ENCODE measurements at places on chromosomes 16 and 17.

DNA sequence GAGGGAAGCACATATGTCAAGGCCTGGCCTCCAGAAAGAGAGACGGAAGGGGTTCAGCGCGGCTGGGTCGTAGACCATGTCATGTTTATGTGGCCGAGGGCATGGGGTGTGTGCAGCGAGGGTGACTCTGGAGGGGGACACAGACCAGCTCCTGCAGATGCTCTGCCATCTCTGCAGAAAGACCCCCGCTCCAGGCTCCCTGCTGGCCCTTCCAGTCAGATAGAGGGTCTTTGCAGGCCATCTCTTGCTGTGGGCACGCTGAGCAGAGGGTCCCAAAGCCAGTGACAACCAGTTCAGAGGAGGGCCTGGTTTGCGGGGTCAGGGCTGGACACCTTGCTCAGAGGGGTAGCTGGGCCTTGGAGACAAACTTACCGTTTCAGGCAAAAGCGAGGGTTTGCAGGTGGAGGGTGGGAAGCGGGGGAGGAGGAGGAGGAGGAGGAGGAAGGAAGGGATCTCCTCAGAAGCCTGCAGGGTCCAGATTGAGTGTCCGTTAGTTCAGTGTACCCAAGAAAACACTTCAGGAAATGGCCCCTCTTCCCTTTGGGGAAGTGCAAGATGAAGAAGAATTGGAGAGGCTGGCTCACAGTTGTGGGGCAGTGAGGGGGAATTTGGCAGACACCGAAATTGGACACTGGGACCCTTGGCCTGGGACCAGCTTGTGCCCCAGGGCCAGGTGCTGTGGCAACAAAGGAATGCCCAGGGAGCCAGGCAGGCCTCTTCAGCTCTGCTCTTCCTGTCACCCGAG lies 102.8 kb downstream of the CMIP start:
- DNase-seq: no peak

DNA sequence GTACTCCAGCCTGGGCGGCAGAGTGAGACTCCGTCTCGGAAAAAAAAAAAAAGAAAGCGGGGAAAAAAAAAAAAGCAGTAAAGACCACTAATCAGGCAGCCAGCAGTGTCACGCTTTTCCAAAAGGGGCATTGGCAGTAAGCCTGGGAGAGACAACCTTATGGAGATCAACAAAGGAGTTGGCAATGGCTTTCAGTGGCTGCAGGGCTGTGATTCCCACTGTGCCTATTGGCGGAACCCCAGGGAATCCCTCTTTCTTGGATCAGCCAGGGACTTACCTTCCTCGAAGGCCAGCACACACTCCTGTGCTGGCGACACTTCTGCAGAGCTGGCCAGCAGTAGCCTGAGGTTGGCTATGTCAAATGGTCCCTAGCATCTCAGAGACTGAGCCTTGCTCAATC lies 43.2 kb upstream of the ZFHX3 start:
- DNase-seq: no peak

DNA sequence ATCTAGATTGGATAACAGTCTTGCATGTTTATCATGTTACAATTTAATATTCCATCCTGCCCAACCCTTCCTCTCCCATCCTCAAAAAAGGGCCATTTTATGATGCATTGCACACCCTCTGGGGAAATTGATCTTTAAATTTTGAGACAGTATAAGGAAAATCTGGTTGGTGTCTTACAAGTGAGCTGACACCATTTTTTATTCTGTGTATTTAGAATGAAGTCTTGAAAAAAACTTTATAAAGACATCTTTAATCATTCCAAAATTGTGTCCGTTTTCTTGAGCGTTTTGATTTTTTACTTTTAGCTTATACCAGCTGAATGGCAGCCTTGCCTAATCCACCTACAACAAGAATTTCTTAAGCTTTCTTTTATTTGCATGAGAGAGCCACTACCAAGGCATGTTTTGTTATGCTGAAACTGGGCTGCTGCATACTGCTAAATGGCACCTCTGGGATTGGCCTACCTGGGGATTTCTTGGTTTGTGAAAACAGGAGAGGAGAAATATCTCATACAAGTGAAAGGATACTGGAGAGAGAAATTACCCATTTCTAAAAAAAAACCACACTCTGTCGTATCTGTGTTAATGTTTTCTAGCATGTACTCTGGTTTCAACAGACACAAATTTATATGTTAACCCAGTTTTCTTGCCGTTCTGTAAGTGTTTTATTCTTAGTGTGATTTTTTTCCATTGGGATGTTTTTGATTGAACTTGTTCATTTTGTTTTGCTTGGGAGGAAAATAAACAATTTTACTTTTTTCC lies 52.2 kb downstream of the TUBD1 start:
- no peak for DNase-seq

DNA sequence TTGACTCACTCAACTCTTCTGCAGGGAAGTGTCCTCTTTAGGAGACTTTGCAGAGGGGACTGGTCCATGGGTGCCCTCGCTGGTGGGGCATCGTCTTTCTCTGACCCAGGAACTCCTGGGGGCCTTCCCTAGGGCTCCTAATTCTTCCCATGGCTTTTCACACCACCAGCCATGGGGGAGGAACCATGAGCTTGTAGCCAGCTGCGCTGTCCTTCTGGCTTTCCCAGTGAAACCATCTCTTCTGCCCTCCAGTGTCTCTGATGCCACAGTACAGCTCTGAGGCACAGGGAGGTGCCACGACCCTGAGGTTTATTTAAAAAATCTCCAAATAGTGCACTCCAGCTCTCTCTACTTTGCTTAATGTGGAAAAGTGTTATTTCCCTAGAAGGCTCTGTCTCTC lies 78.6 kb downstream of the SDR42E1 start:
- no peak for DNase-seq

DNA sequence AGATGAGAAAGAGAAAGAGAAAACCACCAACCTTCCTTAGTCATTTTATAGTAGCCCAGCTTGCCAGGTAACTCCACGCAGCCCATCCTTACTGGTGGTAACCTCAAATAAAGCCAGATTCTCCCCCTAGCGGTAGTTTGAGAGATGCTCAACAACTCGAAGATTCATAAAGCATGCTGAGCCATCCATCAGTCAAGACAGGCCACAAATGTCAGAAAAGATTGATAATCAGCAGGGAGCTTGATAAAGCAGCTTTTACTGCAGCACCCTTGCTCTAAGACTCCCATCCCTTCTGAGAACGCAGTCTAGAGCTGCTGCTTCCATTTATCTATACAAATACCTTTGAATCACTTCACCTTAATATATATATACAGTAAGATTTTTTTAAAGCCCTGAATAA lies 451.5 kb upstream of the HSBP1 start:
- DNase-seq: no peak

DNA sequence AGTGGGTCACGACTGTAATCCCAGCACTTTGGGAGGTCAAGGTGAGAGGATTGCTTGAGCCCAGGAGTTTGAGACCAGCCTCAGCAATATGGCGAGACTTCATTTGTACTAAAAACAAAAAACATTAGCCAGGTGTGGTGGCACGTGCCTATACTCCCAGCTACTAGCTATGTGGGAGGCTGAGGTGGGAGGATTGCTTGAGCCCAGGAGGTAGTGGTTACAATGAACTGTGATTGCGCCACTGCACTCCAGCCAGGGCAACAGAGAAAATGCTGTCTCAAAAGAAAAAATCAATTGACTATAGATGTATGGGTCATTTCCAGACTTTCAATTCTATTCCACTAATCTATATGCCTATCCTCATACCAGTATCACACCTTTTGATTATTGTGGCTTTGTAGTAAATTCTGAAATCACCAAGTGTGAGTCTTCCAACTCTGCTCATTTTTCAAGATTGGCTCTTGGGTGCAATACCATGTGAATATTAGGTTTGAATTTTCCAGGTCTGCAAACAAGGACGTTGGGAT lies 27.2 kb upstream of the CEP20 start:
- DNase-seq: no peak

- no peak for DNase-seq
Observed at GRCh38 chr16:2028620-2029220, 2.0 kb downstream of the NHERF2 start.

- no peak for DNase-seq
Observed at GRCh38 chr17:10266296-10266876, 68.0 kb upstream of the GAS7 start.

- no peak for DNase-seq
Observed at GRCh38 chr17:1673041-1673785, 11.5 kb downstream of the PRPF8 start.

- DNase-seq: no peak
Observed at GRCh38 chr17:69763503-69763902, 311.5 kb upstream of the KCNJ16 start.

DNA sequence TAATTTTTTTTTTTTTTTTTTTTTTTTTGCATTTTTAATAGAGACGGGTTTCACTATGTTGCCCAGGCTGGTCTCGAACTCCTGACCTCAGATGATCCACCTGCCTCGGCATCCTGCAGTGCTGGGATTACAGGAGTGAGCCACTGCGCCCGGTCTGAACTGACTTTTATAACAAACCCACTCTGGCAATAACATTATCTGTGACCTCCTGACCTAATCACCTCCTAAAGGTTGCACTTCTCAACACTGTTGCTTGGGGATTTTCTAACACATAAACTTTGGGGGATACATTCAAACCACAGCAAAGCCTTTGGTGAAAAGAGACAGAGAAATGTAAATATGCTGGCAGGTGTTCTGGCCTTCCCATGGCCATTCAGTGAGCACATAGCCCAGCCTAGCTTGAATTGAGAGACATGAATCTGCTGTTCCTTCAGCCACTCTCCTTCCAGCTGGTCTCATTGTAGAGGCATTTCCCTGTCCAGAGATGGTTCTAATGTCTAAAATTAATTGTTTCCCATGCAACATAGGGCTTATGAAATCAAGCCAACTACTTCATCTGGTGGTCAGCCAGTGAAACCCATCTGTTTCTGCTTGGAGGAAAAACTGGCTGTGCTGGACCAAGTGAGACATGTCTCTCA lies 28.3 kb downstream of the LYRM1 start:
- DNase-seq: no peak

DNA sequence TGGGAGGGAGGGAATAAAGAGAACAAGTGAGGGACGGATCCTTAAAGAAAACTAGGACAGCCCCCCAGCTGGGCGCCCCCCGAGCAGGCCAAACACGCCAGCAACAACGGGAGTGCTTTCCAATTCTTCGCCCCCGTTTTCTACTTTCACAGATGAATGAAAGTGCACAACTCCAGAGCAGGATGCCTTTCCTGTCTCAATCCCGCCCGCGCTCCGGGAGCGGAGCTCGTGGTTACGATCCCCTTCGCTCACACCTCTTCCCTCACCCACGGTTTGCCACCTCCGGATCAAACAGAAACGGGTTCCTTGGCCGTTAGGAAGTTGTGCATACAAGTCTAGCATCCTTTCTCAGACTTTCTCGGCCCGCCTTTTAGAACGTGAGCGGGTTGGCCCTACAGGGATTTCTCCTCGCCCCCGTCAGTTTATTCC lies 680 bp downstream of the SKA2 start:
- peak; percentile 28 for DNase-seq

DNA sequence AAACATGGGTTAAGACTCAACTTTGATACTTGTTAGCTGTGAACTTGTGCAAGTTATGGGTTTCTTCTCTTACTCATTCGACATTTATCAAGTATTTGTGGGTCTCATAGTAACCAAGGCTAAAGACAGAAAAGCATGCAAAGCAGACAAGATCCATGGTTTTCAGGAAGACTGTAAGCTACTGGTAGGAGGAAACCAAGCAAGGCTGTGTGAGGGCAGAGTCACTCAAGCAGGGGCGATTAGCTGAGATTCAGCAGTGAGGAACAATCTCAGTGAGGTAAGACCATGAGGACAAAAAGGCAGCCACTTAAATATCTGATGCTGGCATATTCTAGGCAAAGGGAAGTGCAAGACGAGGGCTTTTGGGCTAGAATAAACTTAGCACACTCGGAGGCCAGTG lies 29.5 kb downstream of the MBTD1 start:
- DNase-seq: no peak

DNA sequence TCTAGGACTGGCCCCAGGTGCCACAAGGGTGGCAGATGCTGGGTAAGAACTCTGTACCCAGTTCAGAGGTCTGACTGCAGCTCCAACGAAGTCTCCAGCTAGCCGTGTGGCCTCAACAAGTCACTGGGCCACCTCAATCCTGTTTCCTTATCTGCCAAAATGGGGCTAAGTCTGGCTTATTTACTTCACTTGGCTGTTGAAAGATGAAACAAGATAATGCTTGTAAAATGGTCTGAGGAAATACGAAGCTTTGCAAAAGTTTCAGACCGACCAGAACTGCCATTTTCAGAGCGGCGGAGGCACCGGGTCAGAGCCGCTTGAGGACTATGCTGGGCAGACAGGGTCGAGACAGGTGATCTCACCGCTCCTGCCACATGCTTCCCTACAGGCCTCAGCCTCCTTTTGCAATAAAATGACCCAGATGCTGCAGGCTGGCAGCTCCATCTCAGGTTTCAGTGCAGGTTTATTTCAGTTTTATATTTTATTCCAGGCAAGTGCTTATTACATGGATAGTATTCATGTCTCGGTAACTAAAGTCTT lies 17.2 kb downstream of the MNT start:
- no peak for DNase-seq

DNA sequence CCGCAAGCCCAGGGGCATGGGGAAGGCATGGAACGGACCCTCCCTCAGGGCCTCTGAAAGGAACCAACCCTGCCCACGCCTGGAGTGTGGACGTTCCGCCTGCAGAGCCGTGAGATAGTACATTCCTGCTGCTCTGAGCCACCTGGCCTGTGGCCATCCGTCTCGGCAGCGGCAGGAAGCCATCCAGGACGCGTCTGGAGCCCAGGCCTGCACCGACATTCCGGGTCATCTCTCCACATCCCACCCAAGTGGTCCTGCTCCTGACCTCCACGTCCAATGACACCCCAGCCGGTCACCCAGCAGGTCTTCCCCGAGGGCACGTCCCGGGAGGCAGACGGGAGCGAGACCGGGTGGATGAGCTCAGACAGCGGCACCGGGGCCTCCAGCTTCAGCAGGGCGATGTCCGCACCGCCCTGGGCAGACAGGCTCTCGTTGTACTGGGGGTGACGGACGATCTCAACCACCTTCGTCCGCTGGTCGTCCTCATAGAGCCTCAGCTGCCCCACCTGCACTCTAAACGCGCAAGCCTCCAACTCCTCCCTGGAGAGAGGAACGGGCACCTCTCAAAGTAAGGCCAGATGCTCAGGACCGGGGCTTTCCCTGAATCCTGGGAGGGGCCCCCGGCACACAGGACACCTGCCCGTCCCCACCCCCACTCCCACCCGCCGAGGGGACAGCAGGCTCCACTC lies 21.3 kb upstream of the UBE2I start:
- DNase-seq: no peak

DNA sequence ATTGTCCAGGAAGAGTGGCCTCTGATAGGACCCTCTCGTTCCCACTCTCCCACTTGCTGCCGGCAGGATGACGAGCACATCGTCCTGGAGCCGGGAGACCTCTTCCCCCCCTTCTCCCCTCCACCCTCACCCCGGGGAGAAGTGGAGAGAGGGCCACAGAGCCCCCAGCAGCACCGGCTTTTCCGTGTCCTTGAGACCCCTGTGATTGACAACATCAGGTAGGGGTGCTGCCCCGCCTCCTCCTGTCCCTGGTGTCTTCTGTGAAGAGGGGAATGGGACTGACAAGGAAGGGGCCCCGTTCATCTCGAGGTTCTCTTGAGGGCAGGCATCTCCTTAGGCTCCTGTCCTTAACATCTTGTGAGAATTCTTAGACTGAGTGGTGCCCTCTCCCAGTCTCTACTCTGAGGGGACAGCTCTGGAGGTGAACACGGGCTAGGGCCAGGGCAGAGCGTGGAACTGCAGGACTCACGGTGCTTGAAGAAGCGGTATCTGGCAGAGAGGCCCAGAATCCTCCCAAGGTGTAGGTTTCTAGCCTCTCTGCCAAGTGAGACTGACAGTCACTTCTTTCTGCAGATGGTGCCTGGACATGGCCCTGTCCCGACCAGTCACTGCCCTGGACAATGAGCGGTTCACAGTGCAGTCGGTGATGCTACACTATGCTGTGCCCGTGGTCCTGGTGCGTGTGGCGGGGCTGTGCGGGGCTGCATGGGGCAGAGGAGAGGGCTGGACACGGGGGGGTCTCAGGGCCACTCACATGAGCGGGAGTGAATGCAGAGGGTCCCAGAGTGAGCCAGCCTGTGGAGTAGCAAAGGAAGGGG lies 26.4 kb downstream of the CASKIN2 start:
- DNase-seq: no peak
